ENCODE measurements at places on chromosomes 2 and 18.
A peak's percentile ranks its signal among the peaks of the same experiment; 100 is the strongest.

DNA sequence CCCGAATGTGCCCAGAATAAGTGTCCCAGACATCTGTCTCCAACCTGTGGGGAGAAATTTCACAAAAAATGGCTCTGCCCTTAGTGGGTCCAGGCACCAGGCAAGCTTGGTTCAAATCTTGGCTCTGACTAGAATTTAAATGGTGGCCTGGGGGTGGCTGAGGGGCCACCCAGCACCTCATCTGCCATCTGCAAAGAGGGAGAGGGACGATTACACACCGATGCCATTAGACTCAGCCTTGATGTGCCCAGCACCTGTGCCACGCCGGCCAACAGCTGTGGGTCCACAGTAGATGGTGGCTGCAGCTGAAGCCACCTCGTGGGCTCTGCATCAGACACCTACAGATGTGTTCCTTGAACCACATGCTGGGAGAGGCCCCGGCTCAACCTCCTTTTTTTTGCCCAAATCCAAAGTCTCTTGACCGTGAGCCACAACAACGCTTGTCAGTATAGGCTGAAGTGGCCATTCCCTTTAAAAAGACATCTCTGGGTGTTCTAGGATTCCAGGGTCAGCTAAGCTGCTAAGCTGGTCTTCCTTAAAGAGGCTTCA lies 222.0 kb upstream of the RAB6C start:
- DNase-seq = no peak

DNA sequence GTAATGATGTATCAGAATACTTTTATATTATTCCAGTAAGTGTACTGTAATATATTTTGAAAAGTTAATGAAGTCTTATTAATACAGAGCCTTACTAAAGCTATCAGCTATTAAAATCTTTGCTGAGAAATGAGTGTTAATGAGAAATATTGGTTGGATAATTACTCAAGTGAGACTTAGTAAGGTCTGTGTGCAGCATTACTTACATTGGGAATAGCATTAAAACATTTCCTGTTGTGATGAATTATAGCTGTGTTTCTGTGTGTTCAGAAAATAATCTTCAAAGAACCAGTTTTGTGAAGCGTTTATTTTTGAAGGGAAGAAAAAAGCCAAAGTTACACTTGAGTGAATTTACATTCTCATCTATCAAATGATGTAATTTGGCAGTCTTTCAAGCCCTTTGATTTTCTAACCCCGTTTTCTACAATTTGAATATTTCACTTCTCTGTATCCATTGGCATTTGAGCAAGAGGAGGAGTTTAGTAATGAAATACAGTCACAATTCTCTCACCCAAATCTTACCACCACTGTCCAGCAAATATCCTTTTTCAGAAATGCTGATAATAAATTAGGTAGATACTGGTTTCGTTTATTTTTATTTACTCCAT lies 123.5 kb upstream of the BOD1L2 start:
- DNase-seq = no peak

- DNase-seq = no peak
Observed at GRCh38 chr2:144084114-144084661, 435.7 kb downstream of the ZEB2 start.

GRCh38 chr2:8137801-8138200 lies 544.1 kb upstream of the ID2 start:
- no peak for DNase-seq

DNA sequence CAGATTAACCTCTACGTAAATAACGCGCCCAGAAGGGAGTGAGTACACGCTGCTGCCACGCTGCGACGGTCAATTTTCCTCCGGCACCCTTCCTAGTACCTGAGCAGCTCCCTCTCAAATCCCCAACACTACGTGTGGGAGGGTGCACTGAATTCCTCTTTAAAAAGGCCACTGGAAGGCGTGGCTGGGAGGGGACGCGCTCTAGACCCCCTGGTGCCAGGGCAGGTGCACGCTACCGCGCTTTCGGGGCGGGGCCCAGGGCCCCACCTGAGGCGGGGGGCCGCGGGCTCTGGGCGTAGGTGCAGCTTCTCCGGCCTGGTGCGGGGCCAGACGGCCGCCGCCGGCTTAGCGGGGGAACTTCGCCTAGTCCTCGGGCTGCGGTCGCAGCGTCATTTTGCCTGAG lies 668 bp upstream of the ANKRD12 start:
- peak; percentile 28 for DNase-seq

DNA sequence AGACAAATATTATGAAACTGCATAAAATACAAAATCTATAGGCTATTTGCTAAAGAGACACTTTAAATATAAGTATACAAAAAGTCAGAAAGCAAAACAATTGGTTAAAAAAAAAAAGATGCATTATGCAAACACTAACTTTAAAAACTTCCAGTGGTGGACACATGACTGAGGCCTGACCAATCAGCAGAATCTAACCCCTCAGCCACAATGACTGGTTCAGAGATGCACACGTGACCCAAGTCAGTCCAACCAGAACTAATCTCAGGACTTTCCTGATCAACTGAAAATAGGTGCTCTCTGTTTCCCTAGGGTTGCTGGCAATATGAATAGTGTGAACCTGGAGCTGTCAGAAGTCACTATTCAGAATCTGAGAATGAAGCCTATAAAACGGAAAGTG lies 22.7 kb downstream of the DNER start:
- DNase-seq = no peak

GRCh38 chr2:26792720-26793119 lies 6.9 kb downstream of the CENPA start:
- DNase-seq = no peak

- peak; percentile 10 for DNase-seq
Observed at GRCh38 chr18:54119524-54120019, 104.9 kb downstream of the MBD2 start.

- no peak for DNase-seq
Observed at GRCh38 chr2:111617299-111618225, 266.4 kb downstream of the ANAPC1 start.

DNA sequence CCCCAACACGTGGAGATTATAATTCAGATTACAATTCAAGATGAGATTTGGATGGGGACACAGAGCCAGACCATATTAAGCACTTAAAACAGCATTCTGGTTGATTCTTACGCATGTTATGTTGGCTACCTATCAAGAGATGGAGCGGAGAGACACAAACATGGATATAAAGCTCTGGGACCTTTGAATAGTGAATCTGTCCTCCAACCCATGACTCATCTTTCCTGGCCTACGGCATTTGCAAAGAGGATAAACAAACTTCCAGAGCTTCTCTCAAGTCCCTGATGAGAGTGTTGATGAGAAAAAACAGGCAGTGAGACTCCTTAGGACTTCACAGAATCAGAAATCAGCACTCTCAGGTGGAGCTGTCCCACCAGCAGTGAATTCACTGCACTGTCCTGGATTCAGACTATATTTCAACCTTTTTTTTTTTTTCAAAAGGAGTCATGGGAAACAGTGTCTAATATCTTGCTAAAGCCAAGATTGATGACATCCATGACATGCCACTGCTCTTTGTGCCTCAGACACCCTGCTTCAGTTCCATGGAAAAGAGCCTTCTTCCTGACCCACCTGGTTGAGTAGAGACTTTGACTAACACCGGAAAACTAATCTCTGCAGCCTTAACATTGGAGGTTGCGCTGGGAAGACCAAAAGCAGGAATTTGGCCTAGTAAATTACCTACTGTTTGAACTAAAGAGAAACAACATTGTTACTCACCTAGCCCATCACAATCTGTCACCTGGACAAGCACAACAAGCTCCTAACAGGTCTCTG lies 62.1 kb upstream of the NPAS2 start:
- no peak for DNase-seq

GRCh38 chr2:46495231-46496030 lies 16.1 kb downstream of the TMEM247 start:
- DNase-seq = no peak

- DNase-seq = peak; percentile 61
Observed at GRCh38 chr2:73172963-73173362, 29.4 kb upstream of the NOTO start.

DNA sequence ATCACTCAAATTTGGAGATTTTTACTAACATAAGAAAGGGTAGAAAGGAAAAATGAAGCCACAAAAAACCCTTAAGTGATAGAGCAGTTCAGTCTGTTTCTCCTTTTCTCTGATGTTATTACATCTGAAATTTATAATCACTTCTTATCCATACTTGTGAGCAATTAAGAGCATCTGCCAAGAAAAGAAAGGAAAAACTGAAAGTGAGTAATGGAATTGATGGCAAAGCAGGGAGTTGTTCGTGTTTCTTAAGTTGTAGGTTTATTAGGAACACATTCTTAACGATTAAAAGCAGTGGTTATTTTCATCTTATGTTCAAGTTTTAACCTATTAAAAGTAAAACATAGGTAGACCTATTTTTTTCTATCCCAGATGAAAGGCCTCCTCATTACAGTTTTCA lies 277.7 kb downstream of the RND3 start:
- DNase-seq = no peak

GRCh38 chr2:106097038-106098000 lies 96.8 kb downstream of the UXS1 start:
- DNase-seq = no peak

DNA sequence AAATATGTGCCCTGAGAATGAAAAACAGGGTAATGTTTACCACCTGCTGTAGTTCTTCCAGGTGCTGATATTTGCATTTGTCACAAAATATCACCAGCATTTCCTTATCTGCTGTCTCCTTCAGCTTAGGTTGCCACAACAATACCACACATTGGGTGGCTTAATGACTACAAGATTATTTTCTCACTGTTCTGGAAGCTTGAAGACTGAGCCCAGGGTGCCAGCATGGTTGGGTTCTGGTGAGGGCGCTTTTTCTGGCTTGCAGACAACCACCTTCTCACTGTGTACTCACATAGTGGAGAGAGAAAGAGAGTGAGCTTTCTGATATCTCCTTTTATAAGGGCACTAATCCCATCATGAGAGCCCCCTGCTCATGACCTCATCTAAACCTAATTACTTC lies 407.5 kb upstream of the RGPD4 start:
- DNase-seq = no peak

DNA sequence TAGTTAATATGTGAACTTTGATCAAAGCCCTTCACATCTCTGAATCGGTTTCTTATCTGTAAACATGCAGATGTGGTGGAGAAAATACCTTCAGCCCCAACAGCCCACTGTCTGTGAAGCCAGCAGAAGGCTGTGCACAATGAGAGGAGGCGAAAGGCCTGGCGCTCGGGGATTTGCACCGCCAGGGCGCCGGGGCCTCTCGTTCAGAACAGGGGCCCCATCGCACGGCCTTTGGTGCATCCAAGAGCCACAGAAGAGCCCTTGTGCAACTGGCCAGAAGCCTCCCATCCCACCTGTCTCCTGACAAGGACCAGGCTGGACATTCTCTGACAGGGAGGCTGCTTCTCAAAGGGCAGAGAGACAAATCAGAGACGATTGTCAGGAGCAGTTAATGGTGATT lies 407.2 kb upstream of the MYT1L start:
- no peak for DNase-seq

DNA sequence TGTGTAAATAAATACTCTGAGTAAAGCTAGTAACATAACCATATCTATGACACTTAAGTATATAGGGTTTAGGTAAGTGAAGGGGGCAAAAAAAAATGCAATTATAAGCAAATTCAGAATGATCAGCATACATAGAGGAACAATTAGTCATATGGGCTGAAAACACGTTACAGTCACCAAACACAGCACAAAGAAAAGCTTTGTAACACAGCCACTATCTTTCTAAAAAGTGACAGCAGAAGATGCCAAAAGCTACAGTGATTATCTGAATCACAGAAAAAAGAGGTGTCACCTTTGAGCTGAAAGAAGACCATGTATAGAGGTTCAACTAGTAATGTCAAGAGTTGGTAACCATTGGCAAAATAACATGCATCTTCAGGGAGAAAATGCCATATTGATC lies 115.5 kb downstream of the ERBB4 start:
- DNase-seq = no peak

DNA sequence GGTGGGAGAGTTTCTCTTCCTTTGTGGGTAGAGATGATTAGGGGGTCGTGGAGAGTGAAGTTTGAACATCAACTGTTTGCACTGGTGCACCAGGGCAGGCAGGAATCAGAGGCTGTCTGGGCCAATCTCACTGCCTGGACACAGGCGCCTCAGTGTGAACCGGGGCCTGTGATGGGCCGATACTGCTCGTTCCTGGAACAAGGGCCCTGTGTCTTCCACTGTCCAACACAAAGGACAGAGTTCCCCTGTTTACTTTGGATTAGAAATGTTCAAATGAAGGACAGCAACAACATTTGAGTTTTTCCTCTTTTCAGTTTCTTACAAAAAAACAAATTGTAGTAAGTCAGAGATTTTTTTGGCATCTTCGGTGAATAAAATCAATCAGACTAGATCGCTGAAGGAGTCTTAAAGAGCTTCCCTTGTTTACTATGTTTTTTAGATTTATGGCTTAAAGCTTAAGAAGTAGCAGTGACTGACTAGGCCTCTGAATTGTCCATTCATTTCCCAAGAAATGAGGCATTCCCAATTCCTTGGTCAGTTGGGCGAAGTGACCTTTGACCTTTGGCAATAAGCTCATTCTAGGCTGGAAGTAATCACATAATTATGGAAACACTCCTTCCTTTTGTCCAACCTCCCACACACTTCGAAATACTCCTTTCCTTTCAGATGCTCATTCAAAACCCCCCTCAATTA lies 11.6 kb upstream of the TGFA start:
- no peak for DNase-seq

DNA sequence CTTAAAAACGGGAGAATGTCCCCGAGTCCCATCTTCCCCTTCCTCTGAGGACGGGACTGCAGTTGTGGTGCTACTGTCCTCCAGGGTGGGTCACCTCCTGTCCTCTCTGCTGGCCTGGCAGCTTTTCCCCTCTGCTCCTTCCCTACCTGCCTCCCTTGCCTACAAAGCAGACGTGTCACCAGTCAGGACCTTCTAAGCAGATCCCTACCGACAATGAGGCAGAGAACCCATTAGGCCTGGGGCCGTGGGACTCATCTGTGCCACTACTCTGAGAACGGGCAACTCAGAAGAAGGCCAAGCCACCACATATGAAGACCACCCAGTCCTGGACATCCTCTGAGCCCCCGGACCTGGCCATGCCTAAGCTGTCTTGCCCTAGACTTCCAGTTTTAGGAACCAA lies 103.0 kb upstream of the TEX51 start:
- no peak for DNase-seq

DNA sequence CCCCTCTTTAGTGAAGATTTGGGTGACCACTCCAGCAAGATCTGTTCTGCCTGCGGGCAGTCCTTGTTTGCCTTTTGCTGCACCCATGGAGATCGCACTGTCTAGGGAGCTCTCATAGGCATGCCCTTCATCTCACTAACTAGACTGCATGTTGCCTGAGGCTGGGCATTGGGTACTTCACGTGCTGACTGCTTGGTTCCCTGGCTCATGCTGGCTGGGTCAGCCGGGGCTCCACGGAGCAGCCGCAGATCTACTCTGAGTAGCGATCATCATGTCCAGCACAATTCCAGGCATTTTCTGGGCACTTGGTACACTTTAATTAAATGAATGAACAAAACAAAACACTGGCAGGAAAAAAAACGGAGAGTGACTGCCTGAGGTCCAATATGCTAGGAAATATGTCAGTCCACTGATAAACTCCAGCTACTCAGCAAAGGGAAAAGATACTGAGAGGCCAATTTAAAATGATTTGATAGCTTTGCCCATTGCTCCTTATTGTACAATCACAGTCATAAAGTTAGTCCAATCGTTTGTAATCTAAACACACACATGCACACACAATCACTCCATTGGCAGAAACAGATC lies 220.3 kb downstream of the C1D start:
- DNase-seq = no peak

Measured in stimulated activated CD4-positive, alpha-beta T cell treated with anti-CD3 and anti-CD28 coated beads, Interleukin-2, amount 100 ng/mL, for 48 hours (primary cell).